ENCODE measurements at places on chromosomes 4 and X.

DNA sequence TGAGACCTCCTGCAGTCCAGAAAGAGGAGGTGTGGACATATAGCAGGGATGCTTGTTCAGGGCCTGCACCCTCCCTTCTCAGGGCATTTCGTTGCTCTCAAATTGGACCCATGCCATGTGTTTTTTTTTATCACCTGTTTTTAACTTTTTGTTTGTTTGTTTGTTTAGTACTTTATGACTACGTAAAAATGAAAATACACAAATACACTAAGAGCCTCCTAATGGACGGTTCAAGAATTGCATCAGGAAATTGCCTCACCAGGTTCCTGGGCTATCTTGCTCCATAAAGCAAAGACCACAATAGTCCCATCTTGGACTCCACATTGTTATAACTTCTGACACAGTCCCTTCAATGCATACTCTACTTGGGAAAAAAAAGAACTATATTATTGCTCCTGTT is 1685.9 kb upstream of the TENM3 start:
- DNase-seq = no peak

DNA sequence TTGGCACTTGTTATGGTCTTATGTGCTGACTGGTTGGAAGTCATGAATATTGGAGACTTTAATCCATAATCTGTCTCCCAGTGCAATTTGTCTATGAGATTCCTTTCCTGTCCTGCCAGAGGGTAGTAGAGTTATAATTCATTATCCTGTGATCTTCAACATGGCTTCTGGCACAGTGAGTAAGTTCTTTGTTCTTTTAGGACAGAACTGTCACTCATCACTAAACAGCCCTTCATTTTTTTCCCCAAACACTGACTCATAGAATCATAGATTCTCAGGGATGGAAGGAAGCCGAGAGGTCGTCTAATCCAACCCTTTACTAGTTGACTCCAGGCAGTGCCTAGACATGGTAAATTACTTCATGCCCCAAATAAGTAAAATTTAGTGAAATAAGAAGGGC is 78.4 kb downstream of the LUZP4 start:
- DNase-seq = no peak

GRCh38 chrX:100584611-100585010 is at the start of gene TNMD:
Gene TNMD, plus strand, starts transcription at chrX:100584936. Its CDS starts 83 bp downstream, at chrX:100585019.
- no peak for DNase-seq

DNA sequence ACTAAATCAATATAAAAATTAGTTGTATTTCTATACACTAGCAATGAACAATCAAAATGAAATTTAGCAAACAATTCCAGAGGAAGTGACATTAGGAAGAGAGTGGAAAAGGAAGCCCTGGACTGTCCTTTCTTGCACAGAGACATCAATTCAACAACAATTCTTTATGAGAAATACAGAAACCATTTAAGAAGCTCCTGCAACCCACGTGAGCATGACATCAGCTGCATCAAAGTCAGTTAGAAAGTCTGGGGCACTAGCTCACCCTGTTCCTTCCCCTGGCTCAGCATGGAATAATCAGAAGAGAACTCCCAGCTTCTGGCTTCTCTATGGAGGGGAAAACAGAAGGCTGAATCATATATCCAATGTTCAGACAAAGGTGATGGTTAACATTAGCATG is 48.6 kb upstream of the STARD8 start:
- no peak for DNase-seq

GRCh38 chr4:146191766-146192458 is 16.4 kb downstream of the LSM6 start:
- DNase-seq = no peak

DNA sequence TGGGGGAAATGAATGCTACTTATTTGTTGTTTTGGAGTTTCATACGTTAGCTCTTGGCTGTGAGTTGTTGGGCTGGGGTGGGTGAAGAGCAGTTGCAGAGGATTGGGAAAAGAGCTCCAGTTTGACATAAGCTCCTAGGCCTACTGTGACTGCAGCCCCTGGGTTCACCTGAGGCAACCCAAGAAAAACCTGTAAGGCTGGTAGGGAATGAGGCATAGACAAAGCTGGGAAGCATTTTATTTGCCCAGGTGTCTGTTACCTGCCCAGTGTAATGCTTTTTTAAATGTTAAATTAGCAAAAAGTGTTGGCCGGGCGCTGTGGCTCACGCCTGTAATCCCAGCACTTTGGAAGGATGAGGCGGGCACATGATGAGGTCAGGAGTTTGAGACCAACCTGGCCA is 160.0 kb downstream of the FHIP1A start:
- DNase-seq = no peak

DNA sequence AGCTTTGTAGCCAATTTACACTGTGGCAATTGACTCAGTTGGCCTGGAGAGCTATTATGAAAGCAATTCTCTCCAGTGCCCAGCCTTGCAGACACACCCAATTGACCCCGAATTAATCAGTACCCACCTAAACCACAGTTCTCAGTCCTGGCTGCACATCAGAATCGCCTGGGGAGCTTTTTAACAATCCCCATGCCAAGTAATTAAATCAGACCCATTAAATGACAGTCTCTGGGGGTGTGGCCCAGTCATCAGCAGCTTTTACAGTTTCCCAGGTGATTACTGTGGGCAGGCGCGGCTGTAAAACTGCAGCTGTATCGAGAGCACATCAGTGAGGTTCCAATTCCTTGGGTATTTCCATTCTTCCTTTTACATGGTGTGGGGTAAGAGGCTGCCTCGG is 460.9 kb upstream of the FAT1 start:
- DNase-seq = no peak

DNA sequence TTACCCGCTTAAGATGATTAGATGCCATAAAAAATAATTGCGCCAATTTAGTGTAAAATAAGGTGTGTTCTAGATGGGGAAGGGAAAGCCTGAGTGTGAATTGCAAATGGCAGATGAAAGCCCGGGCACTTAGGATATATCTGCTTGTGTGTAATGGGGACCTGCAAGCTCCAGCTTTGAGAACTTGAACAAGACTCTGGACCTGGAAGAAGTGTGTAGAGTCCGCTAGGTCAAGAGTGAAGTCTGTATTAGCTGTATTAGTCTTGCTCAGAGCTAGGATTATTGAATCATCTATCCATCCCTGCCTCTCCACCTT is 4.2 kb downstream of the NEUROG2 start:
- DNase-seq = no peak

- DNase-seq = no peak
Measured at GRCh38 chr4:85784348-85784747, 309.4 kb downstream of the ARHGAP24 start.

GRCh38 chr4:16253127-16253960 is 27.1 kb upstream of the TAPT1 start:
- no peak for DNase-seq

- no peak for DNase-seq
Measured at GRCh38 chr4:166895771-166896170, 338.5 kb downstream of the SPOCK3 start.

- DNase-seq = no peak
Measured at GRCh38 chrX:107677909-107678308, 49.6 kb downstream of the PRPS1 start.

DNA sequence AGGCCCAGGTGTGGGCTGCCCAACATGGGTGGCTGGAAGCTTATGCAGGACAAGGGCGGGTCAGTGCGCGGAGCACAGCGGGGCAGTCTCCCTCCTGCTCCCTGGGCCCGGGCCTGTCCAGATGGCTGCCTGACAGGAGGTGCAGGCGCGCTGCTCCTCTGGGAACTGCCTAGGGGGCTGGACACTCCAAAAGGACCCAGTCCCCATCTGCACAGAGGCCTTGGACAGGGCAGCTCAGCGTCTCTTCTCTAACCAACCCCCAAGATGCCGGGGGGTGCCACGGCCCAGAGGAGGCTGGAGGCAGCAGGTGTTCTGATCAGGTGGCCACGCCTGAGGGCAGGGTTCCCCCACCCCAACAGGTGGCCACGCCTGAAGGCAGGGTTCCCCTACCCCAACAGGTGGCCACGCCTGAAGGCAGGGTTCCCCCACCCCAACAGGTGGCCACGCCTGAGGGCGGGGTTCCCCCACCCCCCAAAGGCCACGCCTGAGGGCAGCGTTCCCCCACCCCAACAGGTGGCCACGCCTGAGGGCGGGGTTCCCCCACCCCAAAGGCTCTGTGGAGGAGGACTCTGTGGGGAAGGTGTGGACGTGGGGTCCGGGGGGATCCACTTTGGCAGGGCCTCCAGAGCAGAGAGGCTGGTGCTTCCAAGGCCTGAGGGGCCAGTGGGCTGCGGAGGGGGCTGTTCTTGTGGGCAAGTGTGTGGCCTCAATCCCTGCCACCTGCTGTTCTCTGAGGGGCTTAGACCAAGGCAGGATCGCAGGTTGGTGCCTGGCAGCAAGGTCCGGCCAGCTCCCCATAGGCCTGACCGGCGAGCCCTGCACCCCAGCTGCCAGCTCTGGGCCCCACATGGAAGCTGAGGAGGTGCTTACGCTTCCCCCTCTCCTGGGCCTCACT is 36.1 kb downstream of the CPLX1 start:
- no peak for DNase-seq

GRCh38 chr4:121765368-121765705 is 373 bp upstream of the SMIM43 start:
- DNase-seq = no peak

DNA sequence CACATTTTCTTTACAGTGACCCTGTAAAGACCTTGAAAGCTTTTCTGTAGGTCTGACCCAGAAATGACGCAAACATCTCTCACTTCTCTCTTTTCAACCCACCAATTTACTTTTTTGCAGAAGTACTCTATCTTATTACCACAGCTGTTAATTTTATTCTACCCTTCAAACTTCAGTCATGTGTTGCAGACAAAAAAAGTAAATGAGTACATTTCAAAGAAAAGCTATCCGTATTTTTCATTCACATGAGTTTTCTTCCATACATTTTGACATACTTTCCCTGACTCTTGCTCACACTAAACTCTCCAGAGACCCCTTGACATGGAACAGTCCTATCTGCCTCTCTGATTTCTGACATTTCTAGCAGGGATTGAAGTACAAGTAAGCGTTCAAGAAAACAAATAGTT is 51.7 kb downstream of the SLC7A11 start:
- DNase-seq = no peak

DNA sequence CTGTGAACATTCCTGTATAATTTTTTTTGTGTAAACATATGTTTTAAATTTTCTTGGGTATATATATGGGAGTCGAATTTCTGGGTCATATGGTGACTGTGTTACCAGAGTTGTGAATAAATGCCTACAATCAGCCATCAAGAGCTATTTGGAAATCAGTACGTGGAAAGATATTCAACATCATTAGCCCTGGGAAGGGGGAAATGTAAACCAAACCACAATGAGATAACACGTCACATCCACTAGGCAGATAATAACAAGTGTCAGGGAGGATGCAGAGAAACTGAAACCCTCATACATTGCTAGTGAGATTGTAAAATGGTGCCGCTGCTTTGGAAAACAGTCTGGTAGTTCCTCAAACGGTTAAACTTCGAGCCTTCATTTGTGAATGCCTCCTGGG is 43.9 kb downstream of the LUZP4 start:
- DNase-seq = no peak

- DNase-seq = no peak
Measured at GRCh38 chr4:162201673-162202072, 37.9 kb upstream of the FSTL5 start.

- no peak for DNase-seq
Measured at GRCh38 chr4:107740950-107741701, 21.1 kb upstream of the PAPSS1 start.

- DNase-seq = no peak
Measured at GRCh38 chr4:161252520-161253141, 911.2 kb downstream of the FSTL5 start.

GRCh38 chr4:79636991-79637390 is 229.0 kb upstream of the GK2 start:
- no peak for DNase-seq

DNA sequence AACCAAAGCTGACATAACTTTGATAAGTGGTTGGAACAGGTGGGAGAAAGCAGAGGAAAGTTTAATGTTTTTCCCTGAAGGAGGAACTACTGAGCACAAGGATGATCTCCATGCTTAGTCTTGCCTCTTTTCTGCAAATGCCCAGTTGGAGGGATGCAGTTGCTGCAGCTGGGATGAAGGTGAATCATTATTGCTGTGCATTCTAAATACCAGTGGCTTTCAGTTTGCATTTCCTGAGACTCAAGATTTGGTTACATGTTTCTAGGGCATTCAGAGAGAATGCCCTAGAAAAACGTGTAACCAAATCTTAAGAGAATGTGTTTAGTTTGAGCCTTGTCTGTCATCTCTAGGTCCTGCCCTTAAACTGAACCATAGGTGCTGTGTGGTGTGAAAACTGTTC is 42.2 kb downstream of the METTL14 start:
- DNase-seq = no peak

DNA sequence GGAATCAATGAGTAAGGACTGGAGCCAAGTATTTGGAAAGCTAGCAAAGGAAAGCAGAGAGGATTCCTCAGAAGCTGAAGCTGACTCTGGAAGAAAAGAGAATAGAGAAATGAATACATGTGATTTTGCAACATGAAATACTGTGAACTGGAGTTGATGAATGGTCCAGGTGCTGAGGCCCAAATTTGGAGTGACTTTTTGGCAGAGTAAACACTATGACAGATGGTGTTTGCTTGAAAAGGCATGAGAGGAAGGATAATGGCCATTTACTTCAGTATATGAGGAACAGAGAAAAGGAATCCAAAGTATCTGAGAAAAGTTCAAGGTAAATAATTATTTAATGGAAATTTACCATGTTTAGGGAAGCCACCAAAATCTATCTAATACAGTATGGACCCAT is 236.7 kb downstream of the SLITRK2 start:
- no peak for DNase-seq

DNA sequence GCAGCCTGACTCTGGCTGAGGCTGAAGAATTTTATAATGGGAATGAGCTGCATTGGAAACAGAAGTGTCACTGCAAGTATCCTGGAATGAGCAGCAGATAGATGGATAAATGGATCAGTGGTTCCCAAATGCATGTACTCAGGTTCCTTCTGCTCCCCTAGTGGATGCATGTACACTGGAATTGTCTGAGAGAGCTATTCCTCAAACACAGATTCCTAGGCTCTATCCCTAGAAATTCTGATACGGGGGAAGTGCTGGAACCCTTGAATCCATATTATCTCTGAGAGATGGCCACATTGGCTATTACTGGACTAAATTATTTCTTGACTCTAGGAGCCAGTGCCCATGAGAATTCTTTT is 64.8 kb downstream of the TMEM131L start:
- no peak for DNase-seq

DNA sequence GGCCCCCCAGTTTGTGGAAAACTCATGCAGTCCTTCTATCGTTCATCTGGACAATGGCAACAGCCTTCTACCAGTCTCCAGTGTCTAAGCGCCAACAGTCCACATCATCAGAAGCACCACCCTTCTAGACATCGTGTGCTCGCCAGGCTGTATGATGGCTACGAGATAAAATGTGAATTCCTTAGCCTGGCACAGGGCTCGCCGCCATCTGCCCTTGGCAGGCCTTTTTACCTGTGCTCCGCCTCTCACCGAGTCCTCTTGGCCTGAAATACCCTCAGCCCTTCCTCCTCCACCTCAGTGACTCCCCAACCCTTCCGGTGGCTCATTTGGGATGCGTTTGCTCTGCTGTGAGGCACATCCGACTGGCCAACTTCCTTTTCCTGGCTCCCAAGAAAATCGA is 15.9 kb upstream of the STS start:
- no peak for DNase-seq

Data from activated T-cell treated with anti-CD3 and anti-CD28 coated beads for 24 hours (primary cell).